ENCODE measurements at places on chromosomes 4 and X. TPM values are rescaled to one million over a fixed set of nuclear protein-coding genes. Genes with fewer than 3 reads are reported as not detected.
A peak's percentile ranks its signal among the peaks of the same experiment; 100 is the strongest.

IGSF1 gene
- 3.9 TPM for total RNA-seq

DNA sequence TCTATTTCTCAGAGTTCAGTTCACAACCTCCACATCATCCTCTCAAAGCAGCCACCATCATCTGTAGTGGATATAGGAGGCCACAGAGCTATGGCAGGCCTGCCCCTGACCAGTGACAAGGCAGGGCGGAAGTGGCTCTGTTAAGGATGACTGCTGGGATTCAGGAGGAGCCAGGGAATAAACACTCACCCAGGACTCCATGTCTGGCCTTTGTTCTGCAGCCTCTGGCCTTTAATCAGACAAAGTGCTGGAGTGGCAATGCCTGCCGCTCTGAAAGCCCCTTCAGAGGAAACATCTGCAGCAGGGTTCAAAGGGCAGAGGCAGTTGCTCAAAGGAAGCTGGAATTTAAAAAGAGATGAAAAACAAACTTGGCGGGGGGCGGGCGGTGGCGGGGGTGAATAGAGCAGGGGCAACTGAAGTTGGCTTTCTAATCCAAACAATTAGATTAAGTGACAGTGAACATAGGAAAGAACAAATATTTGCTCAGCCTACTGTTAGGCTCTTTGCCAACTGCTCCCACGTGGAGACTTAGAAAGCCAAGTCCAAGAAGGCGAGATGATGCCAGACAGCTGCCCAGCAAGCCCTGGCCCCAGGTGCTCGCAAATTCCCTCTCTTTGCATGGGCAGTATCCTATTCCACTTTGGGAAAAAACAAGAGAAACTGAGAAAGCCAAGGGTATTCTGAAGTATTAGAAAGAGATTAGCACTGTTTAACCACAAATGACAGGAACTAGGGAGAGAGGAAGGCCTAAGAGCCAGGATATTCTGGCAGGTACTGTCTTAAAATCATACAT is 5.5 kb downstream of the MPP1 start:
- peak; percentile 12 for DNase-seq

GRCh38 chrX:153631907-153632594 is 15.0 kb upstream of the DUSP9 start:
- DNase-seq, result no peak

GRCh38 chr4:163651761-163652160 is 157.3 kb downstream of the TMA16 start:
- DNase-seq, result no peak

GRCh38 chrX:85905851-85906250 is 141.5 kb downstream of the CHM start:
- no peak for DNase-seq

GRCh38 chr4:21118301-21118700 is 418.0 kb downstream of the PACRGL start:
- no peak for DNase-seq

GRCh38 chrX:39816871-39817731 is 280.7 kb downstream of the BCOR start:
- no peak for DNase-seq

GRCh38 chrX:46611658-46612362 is 38.2 kb downstream of the CHST7 start:
- no peak for DNase-seq

DNA sequence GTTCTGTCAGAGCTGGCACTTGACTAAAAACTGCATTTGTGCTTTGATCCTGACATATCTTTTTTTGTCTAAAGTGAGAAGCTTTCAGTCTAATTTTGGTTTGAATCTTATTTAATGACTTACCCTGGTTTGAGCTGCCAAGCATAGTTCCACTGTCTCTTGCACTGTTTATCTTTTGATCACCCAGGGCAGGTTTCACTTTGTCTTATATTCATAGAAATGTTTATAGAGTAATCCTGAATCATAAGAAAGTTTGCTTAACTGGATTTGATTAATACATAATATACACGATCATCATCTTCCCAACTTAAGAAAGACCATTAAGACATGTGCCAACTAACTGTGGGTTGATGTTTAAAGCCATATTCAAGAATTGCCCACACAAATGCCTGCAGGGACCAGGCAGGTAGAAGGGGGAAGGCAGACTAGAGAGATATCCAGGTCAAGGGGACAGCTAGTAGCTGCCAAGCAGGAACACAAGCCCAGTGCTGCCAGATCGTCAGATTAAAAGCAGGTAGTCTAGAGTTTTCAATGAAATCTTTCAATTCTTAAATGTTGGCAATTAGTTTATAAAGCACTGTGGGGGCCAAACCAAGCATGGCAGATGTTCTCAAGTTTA is 1.9 kb downstream of the GK start:
- DNase-seq, result no peak

- no peak for DNase-seq
Observed at GRCh38 chr4:14023896-14024295, 396.4 kb upstream of the BOD1L1 start.

DNA sequence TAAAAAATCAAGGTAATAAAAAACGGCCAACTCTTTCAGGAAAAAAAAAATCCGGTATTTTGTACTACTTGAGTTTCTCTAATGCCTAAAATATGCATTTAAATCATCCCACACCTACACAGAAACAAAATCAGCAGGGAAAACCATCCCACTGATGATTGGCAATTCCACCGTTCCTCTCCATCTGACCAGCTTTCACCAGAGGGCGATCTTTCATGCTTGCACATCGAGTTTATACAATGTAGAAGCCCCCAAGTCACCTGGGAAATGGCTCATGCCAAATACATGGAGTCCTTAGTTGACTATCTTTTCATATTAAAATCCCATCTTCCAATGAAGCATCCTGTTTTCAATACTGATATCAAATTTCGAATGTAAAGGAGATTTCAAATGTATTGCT is 69.2 kb downstream of the PTCHD1 start:
- DNase-seq, result no peak

DNA sequence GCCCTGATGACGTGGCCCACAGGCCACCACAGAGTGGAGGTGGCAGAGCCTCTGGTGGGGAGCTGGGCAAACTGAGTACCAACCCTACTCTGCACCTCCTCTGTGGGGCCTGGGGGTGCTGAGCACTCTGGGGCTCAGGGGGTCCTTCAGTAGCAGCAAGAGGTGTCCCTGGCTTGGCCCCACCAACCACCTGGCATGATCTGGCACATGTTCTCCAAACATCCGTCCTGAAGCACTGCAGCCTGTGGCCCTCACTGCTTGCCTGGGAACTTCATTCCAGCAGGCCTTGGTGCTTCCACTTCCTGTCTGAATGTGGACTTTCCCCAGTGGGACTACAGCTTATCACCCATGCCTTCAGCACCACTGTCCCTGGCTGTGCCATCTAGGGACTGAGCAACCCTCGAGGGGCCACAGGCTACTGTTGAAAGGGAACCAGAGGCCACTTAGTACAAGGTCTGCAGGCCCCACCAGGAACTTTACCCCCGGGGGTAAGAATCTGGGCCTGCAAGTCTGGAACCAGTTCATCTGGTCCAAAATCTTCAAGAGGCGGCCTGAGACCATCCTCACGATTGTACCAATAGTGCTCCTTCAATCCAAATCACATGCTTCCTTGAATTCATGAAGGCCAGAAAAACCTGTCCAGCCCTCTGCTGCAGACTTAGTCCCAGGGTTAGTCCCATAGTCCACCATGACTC is 13.2 kb downstream of the TNIP2 start:
- no peak for DNase-seq
